ENCODE measurements at places on chromosomes 5 and 9. TPM values are rescaled to one million over a fixed set of nuclear protein-coding genes. Genes with fewer than 3 reads are reported as not detected.

GRCh38 chr5:74767579-74767913 lies 497 bp downstream of the NSA2 start:
- peak; percentile 12 for DNase-seq

DNA sequence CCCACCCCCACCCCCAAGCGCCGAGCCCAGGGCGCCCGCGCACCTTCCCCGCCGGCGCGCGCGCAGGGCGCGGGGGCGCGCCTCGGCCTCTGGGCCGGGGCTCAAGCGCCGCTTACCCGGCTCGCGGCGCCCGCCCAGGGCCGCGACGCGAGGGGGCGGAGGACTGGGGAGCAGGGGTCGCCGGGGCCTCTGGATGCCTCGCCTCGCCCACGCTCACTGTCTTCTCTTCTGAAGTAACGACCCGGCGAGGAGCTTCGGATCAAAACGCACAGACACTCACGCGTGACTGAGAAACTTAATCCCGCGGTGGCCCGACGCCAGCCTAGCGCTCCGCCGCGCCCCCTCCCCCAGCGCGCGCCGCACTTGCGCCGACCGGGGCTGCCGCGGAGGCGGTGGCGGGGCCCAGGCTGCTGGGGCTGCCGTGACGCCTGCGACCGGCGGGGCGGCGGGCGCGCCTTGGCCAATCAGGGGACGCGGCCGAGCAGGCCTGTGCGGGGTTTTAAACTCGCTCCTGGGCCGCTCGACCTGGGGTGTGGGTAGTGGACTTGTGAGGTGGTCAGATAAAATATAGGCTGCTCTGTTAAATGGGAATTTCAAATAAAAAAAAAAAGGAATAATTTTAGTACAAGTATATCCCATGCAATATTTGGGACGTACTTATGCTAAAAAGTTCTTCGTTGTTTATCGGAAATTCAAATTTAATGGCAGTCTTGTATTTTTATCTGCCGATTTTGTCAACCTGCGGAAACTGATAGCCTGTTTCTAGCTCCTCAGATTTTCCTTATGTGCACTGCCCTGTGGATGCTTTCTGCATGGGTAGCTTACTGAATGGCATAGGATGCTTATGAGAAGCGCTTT lies at the start of gene MPDZ:
TSS of gene MPDZ (minus strand) at position 409 of the 858 bp plus-strand sequence. CDS start 29,377 bp downstream, outside the sequence.
- DNase-seq: no peak

- no peak for DNase-seq
Measured at GRCh38 chr5:129135633-129136032, 41.1 kb downstream of the ISOC1 start.

GRCh38 chr5:61274511-61274911 lies 57.5 kb upstream of the ZSWIM6 start:
- no peak for DNase-seq

DNA sequence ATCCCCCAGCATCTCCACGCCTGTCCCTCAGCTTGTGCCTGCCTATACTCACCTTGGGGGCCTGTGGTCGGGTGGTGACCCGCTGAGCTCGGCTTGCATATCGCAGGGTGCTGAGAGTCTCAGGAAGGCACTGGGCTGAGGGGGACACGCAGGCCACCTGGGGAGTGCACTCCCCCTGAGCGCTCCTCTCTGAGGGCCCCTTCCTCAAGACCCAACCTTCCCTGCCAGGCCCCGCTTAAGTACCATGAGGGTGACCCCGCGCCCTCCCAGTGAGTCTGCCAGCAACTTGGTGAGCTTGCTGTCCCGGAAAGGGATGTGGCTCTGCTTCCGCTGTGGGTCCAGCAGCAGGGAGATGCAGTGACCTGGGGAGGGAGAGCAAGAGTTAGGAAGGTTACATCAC lies 4.1 kb downstream of the KIF12 start:
- DNase-seq: no peak

DNA sequence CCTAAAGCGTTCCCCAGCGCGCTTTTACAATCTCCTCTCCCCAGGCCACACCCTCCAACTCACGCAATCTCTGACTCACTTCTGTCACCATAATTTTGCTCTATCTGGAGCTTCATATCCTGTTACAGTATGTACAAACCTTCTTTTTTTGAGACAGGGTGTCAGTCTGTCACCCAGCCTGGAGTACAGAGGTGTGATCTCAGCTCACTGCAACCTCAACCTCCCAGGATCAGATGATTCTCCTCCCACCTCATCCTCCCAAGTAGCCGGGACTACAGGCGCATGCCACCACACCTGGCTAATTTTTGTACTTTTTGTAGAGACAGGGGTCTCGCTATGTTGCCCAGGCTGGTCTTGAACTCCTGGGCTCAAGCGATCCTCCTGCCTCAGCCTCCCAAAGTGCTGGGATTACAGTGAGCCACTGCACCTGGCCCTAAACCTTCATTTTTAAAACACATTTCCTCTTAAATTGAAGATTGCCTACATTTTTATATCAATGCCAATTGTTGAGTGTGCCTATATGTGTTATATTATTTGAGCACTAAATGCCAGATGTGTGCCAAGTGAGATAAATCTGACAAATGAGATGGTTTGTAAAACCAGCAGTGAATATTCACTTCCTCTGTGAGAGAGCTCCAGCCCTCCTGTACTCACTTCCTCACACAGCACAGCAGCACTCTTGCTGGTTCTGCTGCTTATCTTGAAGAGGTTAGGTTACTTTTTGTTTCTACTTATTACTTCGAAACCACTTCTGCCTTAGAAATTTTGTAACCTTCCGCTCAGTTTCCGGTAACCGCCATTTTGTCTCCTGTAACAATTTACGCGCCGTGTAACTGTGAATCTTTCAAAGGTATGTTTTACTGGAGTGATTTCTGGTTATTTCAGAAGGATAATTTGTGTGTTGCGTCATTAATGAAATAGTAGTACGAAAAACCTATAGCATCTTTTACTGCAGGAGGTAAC lies 57.9 kb downstream of the DOCK8 start:
- no peak for DNase-seq

GRCh38 chr5:59326596-59326995 lies 566.9 kb downstream of the PDE4D start:
- no peak for DNase-seq

GRCh38 chr9:128257907-128258306 lies 17.9 kb downstream of the GOLGA2 start:
- DNase-seq: no peak

The GDF9 gene
- total RNA-seq: 0.52 TPM

The INSYN2B gene
- 1.7 TPM for total RNA-seq

DNA sequence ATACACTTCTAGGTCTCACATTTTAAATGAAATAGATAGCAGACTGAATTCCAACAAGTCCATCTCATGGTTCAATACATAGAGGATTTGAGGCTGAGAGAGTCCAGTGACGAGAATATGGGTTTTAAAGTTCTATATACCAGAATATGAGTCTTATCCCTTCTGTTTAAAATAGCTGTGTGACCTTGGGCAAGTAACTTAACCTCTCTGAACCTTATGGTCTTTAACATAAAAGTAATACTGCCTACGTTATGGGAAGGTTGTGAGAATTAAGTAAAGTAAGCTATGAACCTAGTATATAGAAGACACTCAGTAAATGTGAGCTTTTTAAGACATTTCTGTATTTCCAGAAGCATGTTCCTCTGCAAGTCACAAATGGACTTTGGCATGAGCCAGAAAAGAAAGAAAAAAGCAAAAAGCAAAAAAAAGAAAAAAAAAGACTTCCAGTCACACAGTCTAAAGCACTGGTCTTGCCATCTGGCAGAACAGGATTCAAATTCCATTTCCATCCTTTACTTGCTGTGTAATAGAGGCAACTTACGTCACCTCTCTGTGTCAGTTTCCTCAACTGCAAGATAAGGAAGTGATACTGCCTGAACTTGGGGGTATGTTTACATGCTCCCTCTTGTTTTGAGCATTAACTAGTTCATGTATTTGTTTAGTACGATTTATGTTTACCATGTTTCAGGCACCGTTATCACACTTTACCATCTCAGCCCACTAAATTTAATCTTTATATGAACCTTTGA lies 248.2 kb downstream of the TRIM32 start:
- DNase-seq: no peak

- no peak for DNase-seq
Measured at GRCh38 chr9:35791297-35791921, at the start of gene NPR2. Gene NPR2 (plus strand): TSS chr9:35791591. CDS start chr9:35792409, 818 bp downstream.
